ENCODE measurements at places on chromosomes 11 and 22.

GRCh38 chr11:46331282-46331984, 15.8 kb upstream of the DGKZ start:
- DNase-seq = no peak

DNA sequence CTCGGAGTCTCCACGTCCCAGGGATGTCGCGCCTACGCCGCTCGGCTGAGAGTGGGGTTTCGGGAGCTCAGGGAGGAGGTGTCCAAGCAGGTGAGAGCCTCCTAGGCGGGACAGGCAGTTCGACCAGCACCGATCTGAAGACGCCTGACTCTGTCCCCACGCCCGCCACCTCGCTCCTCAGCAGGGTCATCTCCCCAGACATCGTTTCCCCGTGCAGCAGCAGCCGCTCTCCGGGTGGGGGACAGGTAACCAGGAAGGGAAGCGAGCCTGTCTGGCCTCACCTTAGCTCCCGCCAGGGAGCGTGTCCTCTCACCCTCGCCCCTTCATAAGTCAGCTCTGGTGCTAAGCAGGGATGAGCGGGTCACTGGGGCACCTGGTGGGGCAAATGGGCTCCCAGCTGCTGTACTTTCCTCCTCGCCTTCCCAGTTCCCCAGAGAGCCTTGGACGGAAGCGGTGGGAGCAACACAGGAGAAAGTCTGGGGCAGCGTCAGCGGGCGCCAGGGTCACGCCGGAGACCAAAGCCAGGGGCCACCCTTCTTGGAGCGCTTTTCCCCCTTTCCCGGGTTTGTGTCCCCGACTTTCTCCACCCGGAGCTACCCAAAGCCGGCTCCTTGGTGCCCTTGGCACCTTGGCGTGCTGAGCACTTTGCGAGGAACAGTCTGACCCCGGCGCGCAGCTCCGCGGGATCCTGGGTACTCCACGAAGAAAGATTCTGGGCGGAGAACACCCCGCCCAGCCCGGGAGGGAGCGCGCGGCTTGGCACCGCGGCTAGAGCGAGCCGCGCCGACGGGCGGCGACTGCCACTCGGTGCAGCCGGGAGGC, 1.6 kb downstream of the SPON1 start:
- no peak for DNase-seq

DNA sequence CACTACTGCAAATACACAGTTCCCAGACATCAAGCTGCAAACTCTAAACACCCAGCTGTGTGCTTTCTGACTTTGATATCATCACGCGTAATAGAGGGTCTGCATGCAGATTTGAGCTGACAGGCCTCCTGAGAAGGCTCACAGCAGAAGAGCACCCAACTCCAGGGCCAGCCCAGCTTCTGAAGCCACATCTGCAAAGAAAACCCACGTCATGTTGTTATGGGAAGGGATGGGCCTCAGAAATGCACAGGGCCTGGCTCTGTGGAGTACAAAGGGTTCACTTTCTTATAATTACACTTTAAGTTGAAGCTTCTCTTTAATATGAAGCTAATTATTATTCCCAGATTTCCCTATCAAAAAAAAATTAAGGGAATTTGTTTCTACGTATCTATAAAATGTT, 927.9 kb downstream of the NTM start:
- no peak for DNase-seq

GRCh38 chr11:94457118-94458029, 36.3 kb downstream of the MRE11 start:
- DNase-seq = no peak

- no peak for DNase-seq
These were observed 31.4 kb upstream of the NUP160 start for GRCh38 chr11:47879259-47880158.

GRCh38 chr11:43518408-43519160, 159.9 kb downstream of the TTC17 start:
- no peak for DNase-seq

- DNase-seq = no peak
These were observed 217.0 kb upstream of the ZBED5 start for GRCh38 chr11:11074686-11075335.

DNA sequence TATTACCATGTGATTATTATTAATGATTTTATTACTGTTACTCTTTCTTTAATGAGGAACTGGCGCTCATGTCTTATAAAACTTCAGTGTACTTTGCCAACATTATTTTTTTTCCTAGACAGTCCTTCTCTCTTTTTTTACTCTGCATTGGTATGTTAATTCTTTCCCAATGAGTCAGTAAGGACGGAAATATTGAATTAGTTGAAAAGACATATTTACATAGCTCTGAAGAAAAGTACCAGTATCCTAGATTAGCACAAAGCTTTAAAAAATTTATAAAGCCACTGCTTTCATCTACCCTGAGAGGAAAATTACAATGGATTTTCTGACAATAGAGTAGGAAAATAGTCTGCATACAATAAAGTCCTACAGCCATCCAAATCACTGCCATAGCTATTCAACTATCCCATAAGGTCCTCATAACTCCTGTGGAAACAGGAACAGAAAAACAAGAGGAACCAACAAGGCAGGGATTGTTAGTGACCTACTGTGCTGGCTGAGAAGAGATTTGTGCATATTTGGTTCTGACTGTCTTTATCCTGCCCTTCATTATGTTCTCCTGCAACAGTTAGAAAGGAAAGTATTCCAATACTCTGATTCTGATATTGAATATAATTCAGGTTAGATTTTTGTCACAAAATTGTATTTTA, 314.4 kb downstream of the AASDHPPT start:
- DNase-seq = no peak

DNA sequence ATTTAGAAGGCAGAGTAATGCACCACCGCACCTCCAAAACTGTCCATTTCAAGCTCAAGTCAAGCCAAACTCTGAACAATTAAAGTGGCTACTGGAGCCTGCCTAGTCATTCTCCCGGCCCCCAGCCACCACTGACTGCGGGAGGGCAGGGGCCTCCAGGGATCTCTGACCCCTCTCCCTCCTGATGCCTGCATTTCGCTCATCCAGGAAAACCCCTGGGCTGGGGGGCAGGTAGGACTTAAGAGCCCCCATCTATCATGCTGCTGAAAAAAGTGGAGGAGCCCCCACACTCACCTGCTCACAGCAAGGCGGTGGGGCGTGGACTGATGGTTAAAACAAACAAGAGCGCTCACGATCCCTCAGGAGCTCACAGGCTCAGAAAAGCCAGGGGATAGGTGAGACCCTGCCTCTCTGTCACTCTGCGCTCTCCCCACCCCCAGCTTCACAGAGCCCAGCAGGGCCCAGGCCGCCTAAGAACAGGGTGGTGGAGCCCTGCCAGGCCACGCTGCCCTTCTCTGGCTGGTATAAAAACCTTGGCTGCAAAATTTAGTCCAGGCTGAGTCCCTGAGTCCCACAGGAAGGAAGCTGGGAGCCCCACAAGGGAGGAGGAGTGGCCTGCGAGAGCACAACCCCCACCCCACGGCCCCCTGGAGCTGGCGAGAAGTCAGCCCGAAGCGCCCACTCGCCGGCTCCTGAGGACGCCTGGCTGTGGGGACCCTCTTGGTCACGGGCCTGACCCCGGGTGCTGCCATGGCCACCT, 21.0 kb upstream of the MOB2 start:
- DNase-seq = no peak

DNA sequence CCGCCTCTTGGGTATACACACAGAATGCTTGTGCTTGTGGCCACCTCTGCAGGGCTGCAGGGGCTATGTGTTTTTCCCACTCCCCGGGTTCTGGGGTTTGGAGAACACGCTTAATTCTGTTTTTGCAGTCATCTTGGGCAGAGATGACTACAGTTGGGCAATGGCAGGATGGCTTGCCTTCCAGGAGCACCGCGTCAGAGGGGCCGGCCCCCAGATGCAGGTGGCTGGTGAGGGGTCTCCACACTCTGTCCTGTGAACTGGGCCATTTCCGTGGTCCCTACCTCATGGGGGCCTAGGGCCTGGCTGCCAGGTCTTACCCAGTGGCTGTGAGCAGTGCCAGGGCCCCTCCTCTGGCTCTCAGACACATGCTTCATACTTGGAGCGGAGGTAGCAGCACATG, 68.3 kb downstream of the CTTN start:
- no peak for DNase-seq

Data from NCI-H510A (cell line).